Stimulated activated CD4-positive, alpha-beta T cell treated with anti-CD3 and anti-CD28 coated beads, Interleukin-12 subunit alpha, Interleukin-12 subunit beta, amount 100 ng/mL, for 24 hours (primary cell): ENCODE measurements at places on chromosomes 5 and 9.

DNA sequence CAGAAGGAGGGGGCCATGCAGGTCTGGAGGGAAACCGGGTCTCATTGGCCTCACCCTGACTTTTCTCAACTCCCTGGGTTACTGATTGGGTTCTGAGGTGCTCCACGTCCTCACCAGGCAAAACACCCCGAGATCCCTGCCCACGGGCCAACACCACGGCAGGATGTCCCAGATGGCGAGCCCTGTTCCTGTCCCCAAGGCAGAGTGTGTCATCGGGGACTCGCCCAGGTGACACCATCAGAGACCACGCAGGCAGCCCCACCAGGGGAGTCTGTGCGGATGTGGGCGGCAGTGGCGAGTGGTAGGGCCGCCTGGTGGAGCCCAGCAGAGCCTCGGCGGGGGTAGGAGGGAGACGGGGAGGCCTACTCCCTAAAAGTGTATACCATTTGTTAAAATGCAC is 59.0 kb upstream of the UBAC1 start:
- no peak for DNase-seq

- DNase-seq, result no peak
Measured at GRCh38 chr5:82218374-82219156, 59.6 kb downstream of the RPS23 start.

DNA sequence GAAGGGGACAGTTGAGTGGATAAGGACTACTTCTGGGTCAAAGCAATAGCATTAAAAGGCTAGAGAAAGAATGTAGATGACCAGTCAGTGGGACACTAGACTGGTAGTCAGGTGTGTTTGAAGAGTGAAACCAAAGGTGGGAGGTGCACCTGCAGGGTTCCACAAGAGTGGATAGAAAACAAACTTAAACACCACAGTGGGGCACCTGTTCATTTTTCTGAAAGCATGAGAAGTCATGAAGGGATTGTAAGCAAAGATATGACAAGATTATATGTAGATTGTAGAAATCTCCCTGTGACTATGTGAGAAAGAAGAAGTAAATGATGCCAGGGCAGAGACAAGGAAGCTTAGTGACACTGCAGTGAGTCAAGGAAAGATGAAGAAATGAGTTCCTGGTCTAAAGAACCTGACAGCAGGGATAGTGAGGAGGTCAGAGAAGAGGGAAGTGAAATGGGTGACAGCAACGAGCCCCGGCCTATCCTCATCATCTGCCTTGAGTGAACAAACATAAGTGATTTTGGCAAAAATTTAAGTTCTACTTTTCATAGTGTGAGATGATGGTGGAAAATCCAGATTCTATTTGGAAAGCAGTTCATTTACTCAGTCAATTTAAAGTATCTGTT is 296.9 kb downstream of the TLE4 start:
- DNase-seq, result no peak

DNA sequence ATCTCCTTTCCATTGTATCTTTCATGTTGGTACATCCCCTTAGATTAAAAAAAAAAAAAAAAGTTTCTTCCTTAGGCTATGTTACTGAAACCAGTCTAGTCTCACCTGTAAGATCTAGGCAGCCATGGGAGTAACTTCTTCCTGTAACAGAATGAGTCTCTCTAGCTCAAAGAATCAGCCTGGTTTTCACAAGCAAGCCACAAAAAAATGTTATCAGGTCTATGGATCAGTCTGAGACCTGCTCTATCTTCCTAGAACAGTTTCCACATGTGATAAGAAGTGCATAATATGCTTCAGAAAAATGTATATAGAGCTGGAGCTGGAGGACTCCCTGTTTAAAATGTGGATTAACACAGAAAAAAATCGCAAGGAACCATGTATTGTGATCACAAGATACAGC is 53.8 kb downstream of the ARRDC3 start:
- DNase-seq, result no peak

DNA sequence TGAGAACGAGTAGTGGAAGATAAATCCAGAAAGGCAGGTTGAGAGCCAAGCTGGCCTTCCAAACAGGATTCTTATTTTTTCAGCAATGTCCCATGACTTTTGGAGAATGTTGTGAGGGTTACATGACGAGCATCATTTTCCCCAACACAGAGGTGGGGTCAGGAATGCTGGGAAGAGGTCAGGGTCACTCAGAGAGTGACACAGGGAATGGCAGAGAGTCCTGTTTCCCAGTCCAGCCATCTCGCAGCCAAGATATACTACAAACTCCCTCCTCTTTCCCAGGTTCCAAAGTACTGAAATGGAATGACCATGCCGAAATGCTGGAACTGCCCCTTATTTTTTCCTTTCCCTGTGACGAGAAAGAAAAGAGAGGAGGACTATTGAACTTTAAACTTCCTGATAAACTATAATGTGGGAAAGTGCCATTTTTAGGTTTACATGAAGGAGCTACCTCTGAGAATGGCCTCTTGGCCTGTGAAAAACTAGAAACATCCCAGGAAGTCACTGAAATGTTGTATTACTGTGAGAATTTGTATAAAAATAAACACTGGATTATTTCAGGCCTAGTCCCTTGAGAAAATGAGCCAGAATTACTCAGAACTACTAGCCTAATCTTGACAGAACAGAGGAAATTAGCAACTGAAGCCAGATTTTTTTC is 420.4 kb downstream of the CETN3 start:
- DNase-seq, result no peak

GRCh38 chr5:135189024-135189423 is 155.0 kb upstream of the PITX1 start:
- DNase-seq, result no peak

DNA sequence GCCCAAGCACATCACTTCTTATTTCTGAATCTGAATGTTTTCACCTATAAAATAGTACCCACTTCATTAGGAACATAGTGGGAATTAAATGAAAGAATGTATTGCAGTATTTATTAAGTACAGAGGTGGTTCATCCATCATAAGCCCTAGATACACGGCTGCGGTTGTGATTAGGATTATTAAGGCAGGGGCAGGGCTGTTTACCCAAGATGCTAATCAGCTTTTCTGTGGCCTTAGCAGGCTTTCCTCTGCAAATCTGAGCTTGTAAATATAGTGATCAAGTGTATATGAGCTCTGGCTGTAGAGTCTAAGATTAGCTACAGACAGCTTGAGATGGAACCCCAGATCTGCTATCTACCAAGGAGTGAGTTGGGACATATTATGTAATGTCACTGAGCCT is 124.1 kb upstream of the ADRA1B start:
- no peak for DNase-seq

DNA sequence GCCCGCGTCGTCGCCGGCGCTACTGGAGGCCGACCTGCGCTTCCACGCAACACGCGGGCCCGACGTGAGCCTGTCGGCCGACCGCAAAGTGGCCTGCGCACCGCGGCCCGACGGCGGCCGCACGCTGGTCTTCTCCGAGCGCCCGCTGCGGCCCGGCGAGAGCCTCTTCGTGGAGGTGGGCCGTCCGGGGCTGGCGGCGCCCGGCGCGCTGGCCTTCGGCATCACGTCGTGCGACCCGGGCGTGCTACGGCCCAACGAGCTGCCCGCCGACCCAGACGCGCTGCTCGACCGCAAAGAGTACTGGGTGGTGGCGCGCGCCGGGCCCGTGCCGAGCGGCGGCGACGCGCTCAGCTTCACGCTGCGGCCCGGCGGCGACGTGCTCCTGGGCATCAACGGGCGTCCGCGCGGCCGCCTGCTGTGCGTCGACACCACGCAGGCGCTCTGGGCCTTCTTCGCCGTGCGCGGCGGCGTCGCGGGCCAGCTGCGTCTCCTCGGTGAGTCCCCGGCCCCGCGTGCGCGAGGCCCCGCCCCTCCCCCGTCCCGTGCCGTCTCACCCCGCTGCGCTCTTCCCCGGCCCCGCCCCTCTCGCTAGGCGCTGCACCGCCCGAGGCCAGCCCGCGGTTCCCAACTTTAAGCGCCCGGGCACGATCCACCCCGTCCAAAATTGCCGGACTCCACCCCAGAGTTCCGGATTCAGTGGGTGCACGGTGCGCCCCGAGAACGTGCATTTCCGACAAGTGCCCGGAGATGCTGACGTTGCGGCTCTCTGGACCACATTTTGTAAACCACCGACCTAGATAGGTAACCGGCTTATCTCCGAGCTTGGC is 42.8 kb downstream of the NEURL1B start:
- DNase-seq, result peak; percentile 39

- no peak for DNase-seq
Measured at GRCh38 chr5:125113328-125113727, 366.9 kb upstream of the ZNF608 start.

GRCh38 chr9:97852399-97853055 is 499 bp upstream of the FOXE1 start:
- no peak for DNase-seq

- peak; percentile 25 for DNase-seq
Measured at GRCh38 chr9:130834371-130835336, at the start of gene ABL1. TSS of gene ABL1 (plus strand) at chr9:130835254. CDS start at chr9:130835447, 193 bp downstream.

DNA sequence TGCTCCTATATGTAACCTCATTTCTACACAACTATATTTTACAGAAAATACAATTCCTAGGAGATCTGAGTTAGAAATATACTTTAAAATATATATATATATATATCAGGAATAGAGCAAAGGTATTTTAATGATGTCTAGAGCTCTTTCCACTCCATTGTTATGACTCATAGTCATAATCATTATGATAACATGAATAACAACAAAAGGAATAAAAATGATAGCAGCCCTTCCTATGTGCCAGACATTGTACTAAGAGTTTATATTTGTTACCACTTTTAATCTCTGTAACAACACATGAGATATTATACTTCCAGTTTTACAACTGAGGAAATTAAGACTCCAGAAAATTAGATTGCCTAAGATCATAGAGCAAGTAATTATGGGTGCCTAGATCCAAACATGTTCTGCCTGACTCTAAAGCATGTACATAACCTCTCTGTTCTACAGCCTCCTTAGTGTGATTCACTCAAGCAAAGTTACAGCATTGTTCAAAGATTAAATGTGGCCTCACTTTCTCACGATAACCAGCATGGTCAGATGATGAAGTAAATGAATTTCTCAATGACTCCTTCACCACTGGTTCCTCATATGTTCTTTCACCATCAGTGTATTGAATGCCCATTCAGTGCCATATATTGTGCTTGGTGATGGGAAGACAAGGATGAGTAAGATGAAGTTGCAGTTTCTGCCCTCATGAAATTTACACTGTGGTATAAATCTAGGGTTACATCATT is 452.1 kb downstream of the EFNA5 start:
- no peak for DNase-seq

DNA sequence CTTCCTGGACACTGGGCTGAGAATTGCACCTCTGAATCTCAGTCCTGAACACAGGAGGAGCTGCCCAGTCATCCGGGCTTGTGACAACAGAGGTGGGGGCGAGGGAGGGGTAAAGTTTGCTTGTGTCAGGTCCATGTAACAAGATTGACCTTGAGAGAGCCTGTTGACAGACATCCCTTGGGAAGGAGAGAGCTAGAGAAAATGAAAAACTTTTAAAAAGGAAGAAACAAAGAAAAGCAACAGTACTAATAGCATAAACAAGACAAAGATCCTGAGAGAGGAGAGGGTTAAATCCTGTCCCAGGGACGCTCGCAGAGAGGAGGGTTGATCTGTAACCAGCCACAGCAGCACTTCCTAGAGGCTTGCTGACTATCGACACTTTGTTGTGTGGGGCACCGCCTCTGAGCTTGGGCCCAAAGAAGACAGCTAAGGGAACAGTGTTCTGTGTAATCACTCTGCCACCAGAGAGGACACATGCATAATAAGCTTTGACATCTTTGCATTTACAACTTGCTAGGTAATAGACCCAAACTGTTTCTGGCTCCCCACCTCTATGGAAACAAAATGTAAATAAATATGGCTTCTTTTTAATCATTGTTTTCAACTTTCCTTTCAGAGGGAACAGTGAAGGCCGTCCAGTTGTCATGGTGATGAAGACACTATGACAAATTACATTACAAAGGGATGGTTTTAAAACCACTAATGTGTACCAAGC is 363.7 kb downstream of the CSNK1G3 start:
- DNase-seq, result no peak

GRCh38 chr9:114318416-114318815 is 4.5 kb upstream of the ORM1 start:
- DNase-seq, result no peak

- DNase-seq, result no peak
Measured at GRCh38 chr5:177419046-177419445, 7.4 kb upstream of the GRK6 start.

DNA sequence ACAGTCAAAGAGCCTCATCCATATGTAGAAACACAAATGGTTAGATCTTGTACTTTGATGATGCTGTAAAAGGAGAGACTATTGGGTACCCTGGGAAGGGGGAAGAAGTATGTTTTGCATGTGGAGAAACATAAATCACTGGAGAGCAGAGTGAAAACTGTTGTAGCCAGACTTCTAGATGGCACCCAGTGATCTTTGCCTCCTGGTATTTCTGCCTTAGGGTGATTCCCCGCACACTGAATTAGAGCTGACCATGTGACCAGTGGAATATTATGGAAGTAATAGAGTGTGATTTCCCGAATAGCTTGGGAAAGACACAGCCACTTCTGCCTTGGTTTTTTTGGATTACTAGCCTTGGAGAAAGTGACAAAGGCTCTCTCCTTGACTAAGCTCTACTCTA is 174.3 kb downstream of the LPAR1 start:
- DNase-seq, result no peak

DNA sequence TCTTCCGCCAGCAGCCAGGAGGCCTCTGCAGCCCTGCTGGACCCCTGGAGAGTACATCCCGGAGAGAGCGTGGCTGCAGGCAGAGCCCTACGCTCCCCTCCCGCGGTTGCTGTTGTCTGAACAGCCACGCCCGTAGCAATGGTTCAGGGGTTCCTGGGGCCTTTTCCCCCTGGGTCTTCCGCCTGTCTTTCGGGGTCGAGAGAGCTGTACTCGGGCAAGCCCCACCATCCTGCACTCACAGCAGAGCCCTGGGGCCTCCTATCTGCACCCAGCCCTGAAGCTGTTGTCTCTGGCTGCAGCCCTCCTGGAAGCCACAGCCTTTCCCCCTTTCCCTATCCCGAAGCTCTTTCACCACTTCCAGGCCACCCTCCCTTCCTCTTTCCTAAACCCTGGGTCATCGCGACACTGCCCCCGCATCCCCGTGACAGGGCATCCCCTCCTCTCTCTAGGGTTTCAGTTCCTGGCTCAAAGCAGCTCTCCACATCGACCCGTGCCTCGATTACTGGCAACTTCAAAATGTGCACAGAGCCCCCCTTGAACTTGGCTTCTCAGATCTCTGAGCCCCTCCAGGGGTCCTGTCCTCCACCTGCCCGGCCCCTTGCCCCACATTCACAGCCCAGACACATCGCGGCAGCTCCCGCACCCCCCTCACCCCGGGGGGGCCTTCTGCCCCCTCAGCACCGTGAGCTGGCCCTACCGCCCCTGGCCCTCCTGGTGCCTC is 43.9 kb upstream of the CEP72 start:
- no peak for DNase-seq
